ENCODE measurements at places on chromosomes 5 and 9. TPM values are rescaled to one million over a fixed set of nuclear protein-coding genes. Genes with fewer than 3 reads are reported as not detected.

Gene MCTP1
- not detected for total RNA-seq

Gene TIMD4
- not detected for total RNA-seq

Gene PCDH12
- total RNA-seq, result 0.13 TPM

DNA sequence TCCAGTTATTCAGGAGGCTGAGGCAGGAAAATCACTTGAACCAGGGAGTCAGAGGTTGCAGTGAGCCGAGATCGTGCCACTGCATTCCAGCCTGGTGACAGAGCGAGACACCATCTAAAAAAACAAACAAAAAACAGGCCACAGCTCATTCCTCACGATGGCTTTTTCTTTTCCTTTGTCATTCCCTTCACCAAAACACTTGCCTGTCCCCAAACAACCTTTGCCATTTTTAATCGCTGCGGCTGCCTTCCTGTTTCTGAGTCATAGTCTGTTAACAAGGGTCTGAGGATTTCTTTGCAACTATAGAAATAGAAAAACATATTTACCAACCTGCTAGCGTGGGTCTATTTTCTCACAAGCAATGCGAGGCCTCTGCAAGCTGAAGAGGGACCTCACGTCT is 123.0 kb upstream of the FSTL4 start:
- peak; percentile 19 for DNase-seq

DNA sequence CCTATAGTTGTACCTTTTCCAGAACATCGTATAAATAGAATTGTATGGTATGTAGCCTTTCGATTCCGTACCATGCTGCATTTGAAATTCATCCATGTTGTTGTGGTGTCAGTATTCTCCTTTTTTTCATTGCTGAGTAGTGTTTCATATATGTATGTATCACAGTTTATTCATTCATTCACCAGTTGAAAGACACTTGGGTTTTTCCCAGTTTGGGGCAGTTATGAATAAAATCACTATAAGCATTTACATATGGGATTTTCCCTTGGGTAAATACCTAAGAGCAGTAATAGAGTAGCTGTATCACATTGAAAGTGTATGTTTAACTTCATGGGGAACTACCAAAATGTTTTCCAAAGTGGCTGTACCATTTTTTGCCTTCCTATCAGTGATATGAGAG is 16.1 kb upstream of the FKTN start:
- no peak for DNase-seq

DNA sequence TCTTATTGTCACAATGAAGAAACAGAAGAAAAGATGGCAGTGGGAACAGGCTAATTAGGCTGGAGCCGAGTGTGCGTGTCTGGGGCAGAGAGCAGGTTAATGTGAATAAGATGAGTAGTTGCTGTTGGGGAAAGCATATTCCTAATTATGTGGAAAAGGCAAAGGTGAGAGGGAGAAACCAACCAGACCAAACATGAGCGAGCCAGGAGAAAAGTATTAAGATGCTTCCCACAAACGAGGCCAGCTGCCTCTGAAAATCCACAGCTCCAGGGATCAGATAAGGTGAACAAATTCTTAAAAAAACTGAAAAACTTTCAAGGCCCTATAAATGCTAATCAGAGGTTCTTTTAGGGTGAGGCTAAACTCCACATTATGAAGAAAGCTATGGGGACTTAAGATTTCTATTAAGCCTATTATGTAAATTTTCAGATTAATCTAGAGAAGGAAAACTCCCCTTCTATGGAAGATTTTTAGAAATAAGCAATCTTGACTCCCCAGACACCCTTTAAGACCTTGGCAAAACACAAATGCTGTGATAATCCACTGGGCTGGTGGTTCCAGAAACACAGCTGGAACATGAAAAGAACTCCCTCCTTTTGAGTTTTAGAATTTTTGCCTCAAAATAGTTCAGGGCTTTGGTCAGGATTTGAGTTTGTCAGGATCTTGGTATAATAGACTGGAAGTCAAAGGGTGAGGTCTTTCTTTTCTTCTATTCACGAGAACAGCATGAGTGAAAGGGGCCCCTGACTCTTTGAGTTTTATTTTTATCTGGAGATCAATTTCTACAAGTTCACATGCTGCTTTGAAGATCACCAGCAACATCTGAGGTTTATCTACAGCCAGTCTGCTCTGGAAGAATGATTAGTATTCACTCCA is 238.1 kb downstream of the SPOCK1 start:
- DNase-seq, result no peak

DNA sequence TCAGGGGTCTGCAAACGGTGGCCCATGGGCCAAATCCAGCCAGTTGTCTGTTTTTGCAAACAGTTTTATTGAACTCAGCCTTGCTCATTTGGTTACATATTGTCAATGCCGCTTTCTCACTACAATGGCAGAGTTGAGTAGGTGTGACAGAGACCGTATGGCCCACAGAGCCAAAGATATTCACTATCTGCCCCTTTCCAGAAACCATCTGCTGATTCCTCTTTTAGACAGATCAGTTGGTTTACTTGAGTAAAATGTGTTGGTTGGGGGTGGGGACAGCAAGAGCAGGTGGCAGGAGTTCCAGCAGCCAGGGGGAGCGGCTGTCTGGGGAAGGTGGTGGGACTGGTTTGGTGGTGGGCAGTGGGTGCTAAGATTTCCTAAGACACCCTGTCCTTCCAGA is 54.8 kb downstream of the COL27A1 start:
- no peak for DNase-seq

DNA sequence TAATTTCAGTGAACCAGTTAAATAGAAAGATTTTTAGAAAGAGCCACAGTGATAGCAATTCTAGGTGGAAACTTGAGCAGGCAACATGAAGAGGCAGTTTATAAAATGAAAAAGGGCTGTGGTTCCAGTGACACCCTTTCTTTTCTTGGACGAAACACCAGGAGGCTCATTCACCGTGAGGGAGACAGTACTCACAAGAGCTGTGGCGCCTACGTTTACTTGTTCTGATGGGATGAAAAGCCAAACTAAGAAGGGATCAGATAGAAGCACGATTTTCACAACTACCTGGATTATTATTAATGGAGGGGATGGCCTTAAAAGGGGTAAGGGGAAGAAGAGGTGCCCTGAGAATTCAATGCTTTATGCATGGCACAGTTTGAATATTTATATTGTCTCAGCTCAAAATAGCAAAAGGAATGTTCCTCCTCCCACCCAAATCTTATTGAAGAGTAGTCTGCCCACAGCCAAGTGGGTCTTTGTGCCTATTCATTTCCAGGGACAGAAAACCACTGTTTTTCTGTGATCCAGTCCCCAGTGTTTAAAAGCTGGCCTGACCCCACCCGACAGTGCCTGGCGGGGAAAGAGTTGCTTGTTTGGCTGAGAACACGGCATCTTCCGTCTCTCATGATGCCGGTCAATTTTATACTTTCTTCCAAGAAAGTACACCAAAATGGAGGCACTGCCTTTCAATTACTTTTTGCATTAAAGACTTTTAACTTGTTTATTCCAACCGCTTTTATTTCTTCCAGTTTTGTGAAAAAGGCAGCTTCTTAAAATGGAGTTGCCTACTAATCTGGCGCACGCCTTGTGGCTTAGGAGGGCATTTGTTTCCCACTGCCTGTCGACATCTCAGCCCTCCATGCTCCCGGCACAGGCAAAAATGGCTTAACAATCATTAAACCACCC is 51.9 kb downstream of the HABP4 start:
- DNase-seq, result no peak

- no peak for DNase-seq
These were observed 109.1 kb upstream of the ELL2 start for GRCh38 chr5:96070622-96071225.

GRCh38 chr9:111916234-111916645 is 19.6 kb downstream of the UGCG start:
- DNase-seq, result no peak

DNA sequence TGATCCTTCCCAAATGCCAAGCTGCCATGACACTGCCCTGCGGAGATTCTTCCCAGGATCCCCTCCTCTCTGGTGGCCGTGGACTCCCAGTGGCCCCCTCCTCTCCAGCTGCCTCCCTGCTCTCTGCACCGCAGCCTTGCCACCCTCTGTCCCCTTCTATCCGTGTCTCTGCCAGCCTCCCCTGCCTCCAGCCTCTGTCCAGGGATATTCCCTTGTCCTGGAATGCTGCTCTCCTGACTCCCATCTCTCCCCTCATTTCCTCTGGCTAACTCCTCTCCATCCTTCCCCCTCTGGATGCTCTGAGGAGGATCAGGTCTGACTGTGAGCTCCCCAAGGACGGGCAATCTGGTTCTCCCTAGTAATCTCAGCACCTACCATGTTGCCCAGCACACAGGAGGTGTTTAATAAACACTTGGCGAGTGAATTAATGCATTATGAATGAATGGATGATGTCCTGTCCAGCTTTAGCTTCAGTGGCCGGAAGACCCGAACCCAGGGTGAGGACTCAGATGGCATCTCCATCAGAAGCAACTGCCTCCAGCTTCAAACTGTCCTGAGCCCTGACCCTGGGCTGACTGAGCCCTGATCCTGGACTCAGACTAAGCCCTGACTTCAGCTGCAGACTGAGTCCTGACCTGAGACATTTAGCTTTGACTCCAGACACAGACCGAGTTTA is 7.5 kb upstream of the CRB2 start:
- DNase-seq, result no peak

GRCh38 chr9:110967196-110967595 is 71.1 kb downstream of the LPAR1 start:
- DNase-seq, result no peak

DNA sequence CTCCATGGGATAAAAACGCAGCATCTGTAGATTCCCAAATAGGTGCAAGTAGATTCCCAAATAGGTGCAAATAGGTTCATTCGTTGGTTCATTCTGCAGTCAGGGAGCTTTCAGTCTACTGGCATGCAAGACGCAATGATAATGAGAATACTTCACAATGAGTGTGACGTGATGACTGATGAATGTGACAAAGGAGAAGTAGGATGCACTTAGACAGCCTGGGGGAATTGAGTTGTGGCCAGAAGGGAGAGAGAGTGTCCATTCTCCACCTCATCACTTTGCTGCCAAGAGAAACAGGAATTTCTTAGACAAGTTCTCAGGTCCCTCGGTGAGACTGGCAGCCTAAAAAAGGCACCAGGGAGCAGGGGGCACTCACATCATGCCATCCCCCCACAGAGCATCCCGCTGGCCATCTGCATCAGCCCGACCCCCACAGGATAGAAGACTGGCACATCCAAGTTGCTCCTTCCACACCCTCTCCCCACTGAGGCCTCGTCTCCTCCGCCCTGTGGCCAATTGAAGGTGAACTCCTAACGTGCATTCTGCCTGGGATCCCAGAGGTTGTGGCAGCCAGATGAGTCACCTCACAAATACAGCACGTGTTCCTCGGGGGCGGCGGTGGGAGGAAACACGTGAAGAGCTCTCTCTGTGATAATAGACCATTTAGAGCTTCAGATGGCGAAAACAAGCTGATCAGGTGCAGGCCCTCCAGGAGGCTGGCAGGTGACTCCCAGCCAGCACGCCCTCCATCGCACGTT is 19.9 kb upstream of the KCNIP1 start:
- peak; percentile 26 for DNase-seq

DNA sequence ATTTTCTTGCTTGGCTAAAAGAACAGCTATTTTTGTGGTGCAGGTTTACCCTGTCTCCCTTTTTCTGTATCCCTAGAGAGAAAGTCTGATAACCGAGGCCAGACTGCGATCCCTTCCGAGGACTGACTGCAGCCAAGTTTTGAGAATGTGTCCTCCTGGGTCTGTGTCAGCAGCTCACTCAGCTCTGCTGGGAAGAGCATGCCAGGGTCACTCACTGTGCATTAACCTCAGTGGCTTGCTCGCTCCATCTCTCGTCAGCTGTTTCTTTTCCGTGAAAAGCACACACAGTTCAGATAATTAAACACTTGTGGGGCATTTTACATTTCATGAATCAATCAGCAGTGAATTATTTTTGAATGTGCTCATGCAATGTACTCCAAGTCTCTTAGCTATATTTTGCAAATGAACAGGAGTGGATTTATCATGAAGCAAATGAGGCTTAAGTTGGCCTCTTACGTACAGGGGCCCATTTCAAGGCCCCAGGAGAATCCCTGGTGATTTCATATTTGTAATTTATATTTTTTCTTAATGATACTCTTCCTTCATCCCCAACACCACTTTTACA is 252.1 kb downstream of the SMARCA2 start:
- peak; percentile 50 for DNase-seq

DNA sequence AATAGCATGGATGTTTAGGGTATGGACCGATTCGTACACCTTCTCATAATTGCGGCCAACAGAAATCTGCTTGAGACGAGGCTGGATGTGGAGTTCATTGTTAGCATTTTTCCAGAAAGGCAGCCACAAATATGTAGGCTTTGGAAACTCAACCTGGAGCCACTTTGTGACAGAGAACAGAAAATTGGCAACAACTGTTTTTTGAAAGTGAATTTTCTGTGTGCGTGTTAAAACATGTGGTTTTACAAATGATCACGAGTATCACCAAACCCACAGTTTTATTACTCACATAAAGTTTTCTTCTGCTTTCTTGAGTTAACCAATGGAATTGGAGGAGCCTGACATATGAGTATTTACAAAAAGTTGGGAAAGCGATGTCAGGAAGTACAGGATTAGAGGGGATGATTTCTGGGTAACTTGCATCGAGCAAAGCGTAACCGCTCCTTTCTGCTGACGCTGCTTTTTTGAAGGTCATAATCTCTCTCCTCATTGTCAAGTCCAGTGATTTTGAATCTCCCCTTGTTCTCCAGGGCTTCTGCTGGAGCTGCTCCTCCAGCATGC is 138.5 kb upstream of the TAF11L2 start:
- DNase-seq, result peak; percentile 88

- DNase-seq, result peak; percentile 56
These were observed 138.8 kb upstream of the WWC1 start for GRCh38 chr5:168152660-168153059.

GRCh38 chr9:90301277-90301653 is 341.4 kb downstream of the DIRAS2 start:
- DNase-seq, result peak; percentile 91

GRCh38 chr9:110192531-110193261 is 15.3 kb downstream of the C9orf152 start:
- DNase-seq, result peak; percentile 91

DNA sequence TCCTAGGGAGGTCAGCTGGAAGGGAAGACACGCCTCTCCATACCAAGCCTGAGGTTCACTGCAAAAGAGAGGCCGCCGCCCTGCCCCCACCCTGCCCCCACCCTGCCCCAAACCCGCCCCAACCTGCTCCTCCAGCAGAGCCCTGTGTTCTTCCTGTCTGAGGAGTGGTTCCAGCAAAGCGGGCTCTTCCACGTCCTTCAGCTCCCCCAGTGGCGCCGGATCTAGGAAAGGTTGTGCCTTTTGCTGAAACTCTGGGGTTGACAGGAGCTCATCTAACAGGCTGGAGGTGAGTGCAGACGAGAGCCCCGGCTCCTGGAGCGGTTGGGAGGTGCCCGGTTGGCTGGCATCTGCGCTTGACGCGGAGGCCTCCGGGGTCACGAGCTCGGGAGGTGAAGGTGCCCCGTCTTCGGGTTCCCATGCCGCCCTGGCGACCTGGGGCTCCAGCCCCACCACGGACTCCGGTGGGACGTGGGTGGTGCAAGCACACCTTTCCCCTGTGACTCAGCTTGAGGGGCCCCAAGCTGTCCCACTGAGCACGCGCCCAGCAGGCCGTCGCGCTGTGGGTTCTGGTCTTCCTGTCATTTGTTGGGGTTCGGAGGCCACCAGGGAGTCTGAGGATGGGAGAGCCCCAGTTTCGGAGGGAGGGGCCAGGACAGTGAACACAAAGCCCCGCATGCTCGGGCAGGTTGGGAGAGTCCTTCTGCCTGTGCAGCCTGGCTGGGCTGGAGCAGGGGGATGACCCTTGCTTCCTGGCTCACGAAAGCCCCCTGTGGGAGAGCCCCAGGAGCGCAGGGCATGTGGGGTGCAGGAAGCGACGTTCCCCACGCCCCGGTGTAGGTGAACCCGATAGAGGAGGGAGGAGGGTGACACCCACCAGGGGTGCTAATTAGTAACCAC is 1467.1 kb downstream of the FOXD4L5 start:
- peak; percentile 35 for DNase-seq

Data from GM23248 (cell line).